ENCODE measurements at places on chromosomes 6 and 20. TPM values are rescaled to one million over a fixed set of nuclear protein-coding genes. Genes with fewer than 3 reads are reported as not detected.

Gene RMND1
- 6.6 TPM for total RNA-seq

Gene ATP6V1G2
- not detected for total RNA-seq

Gene BACH2
- 2.1 TPM for total RNA-seq

Gene GRM4
- 0.33 TPM for total RNA-seq

Gene TRIM38
- total RNA-seq, result 4.0 TPM

Gene HLA-G
- total RNA-seq, result 0.78 TPM

Gene RSPH9
- total RNA-seq, result not detected

Gene NR2E1
- total RNA-seq, result not detected

Gene HLA-F
- total RNA-seq, result 51.7 TPM

Gene C4A
- 65.9 TPM for total RNA-seq

Gene HSPA1B
- 131 TPM for total RNA-seq

Gene C20orf202
- not detected for total RNA-seq

Gene FAM217A
- not detected for total RNA-seq

Gene PREX1
- 14.5 TPM for total RNA-seq

Gene JAG1
- total RNA-seq, result 55.7 TPM

Gene FLRT3
- 21.1 TPM for total RNA-seq

Gene IGF2R
- 50.8 TPM for total RNA-seq

Gene PROCR
- 4.0 TPM for total RNA-seq

Gene TULP1
- total RNA-seq, result not detected

Gene RAB32
- 7.3 TPM for total RNA-seq

Gene OR2B6
- total RNA-seq, result not detected

Gene HTR1E
- not detected for total RNA-seq

Gene PGC
- 48.8 TPM for total RNA-seq

Measured in body of pancreas (tissue), 4 donors.